GM19239 (cell line): ENCODE measurements at places on chromosomes 11 and 22.

GRCh38 chr11:104165014-104165413 lies 1.1 kb upstream of the PDGFD start:
- DNase-seq, result no peak

DNA sequence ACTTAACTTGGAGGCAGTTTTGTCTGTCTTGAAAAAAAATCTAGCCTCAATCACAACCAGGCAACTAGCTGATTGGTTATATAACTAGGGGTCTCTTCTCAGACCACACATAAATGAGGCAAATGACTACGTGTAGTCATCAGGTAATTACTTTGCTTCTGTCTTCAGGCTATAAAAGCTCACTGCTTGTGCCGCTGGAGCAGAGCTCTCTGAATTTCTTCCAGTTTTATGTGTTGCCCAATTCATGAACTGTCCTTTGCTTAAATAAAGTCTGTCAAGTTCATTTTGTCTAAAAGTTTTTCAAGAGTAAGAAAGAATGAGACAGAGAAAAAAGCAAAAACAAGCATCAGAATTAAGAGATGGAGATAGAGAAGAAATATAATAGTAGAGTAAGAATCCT lies 93.4 kb downstream of the MUC15 start:
- no peak for DNase-seq

DNA sequence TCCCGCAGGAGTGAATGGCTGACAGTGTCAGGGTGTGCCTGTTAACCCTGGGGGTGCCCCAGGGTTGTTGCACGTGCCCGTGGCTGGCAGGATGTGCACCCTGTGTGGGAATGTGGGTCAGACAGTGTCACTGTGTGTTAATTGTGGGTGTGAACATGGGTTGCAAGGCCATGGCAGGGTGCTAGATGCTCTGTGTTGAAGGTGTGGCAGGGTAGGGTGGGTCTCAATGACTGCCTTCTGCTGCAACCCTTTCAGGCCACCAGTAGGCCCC lies 8.3 kb downstream of the RIN1 start:
- no peak for DNase-seq

DNA sequence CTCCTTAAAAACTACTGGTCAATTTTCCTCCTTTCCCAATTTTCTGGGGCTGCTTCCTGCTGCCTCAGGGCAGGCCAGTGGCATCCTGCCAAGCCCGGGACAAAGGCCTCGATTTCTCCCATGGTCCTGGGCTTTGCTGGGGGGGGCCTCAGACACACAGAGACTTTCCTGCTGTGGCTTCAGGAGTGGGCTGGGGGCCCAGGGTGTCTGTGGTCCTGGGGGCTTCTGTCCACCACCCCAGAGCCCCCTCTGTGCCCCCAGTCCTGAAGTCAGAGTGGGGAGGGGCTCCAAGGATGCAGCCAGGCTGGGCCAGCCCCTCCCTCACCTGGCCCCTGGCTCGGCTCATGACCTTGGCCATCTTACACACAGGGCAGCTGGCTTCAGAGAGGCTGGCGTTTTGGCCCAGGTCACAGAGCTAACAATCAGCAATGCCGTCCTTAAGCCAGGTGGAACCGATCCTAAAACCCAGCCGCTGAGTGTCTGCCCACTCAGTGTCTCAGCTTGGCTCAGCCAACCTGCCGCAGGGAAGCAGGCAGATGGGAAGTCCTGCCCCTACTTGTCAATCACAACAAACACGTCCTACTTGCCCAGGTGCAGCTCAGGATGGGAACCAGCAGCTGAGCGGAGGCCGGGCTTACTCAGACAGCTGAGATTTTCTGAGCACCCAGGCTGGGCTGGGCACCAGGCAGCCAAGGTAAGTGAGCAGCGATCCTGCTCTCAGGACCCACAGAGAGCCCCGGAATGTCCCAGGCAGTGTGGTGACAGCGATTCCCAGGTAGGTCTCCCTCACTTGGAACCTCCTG lies 34.6 kb downstream of the OSBPL5 start:
- no peak for DNase-seq

- no peak for DNase-seq
Measured at GRCh38 chr11:43555186-43555585, 125.4 kb upstream of the HSD17B12 start.

DNA sequence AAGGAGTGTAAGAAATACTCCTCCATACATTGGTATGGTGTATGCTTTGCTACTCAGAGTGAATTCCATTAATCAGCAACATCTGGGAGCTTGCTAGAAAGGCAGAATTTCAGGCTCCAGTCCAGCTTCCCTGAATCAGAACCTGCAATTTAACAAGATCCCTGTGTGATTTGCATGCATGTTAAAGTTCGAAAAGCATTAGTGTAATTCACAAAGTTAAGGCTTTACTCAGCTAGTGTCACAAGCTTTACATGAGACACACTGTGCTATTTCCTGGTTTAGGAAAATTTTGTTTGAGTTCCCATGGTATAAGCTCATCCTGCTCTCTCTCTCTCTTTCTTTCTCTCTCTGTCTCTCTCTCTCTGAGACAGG lies 37.0 kb upstream of the HEPHL1 start:
- DNase-seq, result no peak

GRCh38 chr11:124749912-124750311 lies 2.1 kb downstream of the VSIG2 start:
- DNase-seq, result no peak

DNA sequence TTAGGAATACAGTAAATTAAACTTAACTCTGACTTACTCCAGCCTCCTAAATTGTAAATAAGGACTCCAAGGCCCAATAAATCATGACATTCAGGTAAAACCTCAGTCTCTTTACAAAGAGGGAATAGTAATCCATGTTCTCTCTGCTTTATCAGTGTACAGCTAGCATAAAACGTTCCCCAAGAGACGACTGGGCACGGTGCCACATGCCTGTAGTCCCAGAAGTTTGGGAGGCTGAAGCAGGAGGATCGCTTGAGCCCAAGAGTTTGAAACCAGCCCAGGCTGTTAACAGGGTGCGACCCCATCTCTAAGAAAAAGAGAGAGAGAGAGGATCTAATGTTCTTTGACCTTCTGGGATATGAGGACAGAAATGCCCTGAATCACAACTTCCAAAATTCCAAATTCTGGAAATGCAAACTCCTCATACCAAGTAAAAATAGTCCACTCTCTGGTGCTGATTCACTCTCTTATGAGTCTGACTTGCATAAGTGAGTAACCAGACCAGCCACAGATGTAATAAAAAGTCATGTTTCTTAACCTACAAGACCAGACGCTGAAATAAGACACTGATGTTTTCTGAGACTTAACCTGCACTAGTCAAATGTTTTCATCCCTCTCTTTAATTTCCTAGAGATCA lies 25.5 kb downstream of the NNMT start:
- no peak for DNase-seq

- no peak for DNase-seq
Measured at GRCh38 chr11:111253131-111253530, 7.6 kb downstream of the POU2AF2 start.

DNA sequence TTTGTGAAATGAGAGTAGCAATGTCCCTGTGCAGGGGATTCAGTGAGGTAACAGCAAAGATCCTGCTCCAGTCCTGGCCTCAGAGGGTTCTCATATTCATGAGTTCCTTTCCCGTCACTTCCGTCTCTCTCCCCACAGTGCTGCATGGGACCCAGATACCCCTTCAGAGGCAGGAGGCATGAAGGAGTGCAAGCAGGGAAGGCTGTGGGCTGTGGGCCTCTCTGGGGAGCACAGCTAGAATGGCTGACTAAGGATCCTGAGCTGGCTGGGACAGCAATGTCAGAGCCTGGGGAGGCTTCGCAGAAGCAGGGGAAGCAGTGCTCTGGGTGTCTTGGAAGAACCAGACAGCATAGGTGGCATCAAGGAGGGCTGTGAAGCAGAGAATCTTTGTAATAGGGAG lies 13.0 kb downstream of the PKNOX2 start:
- no peak for DNase-seq

DNA sequence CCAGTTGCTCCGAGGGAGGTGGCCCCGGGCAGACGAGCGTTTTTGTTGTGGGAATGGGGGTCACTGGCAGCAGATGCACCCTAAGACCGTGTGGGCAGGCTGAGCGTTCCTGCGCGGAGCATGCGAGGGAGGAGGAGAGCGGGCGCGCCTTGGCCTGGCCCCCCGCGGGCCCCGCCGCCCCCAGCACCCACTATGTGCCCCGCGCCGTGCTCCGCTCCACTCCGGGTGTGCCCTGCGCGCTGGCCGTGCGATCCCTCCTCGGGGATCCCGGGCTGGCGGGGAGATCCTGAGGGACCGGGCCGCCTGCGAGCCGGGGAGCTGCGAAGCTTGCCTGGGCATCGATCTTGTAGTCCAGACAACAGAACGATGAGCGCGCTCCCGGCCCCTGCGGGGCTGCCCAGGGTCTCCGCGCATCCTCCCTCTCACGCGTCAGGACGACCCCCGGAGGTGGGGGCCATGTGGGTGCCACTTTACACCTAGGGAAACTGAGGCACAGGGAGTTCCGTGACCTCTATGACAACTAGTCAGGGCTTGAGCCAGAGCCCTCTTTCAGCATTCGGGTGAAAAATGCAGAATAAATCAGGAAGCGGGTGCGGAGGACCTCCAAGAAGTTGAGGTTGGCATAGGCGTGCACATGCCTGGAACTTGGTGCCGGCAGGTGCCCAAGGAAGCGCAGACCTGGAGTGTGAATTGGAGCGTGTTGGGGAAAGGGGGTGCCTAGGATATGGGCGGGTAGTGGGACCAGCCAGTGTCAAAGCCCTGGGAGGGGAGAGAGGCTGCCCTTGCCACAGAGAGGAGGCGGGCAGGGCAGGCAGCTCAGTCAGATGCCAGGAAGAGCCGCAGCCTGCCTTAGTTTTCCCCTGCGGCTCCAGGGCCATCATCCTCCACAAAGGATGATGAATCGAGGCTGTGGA lies 1.3 kb upstream of the KMT5B start:
- DNase-seq, result no peak

DNA sequence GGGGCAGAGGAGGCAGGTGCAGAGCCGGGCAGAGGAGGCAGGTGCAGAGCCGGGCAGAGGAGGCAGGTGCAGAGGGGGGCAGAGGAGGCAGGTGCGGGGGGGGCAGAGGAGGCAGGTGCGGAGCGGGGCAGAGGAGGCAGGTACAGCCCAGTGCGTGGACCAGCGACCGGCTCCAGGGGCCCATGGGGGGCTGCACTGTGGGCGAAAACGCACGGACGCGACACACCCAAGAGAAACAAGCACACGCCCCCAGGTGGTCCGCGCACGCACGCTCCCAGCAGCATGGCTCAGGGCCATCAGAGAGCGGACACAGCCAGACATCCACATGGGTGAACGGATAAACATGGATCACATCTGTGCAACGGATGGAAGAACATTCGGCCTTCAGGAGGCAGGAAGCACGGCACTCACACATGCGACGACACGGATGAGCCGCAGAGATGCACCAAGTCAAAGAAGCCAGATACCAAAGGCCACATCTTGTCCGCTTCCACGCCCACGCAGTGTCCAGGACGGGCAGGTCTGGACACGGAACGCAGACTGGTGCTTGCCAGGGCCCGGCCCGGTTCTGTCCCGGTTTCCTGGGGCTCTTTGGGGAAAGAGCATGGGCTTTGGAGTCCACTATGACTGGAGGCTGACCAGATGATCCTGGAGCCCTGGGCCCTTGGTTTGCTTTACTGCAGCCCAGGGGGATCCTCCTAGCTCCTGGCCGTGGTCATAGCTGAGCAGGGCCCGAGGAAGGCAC lies 21.8 kb downstream of the OSBPL5 start:
- DNase-seq, result no peak

- peak; percentile 22 for DNase-seq
Measured at GRCh38 chr11:44611687-44612434, 46.4 kb downstream of the CD82 start.

DNA sequence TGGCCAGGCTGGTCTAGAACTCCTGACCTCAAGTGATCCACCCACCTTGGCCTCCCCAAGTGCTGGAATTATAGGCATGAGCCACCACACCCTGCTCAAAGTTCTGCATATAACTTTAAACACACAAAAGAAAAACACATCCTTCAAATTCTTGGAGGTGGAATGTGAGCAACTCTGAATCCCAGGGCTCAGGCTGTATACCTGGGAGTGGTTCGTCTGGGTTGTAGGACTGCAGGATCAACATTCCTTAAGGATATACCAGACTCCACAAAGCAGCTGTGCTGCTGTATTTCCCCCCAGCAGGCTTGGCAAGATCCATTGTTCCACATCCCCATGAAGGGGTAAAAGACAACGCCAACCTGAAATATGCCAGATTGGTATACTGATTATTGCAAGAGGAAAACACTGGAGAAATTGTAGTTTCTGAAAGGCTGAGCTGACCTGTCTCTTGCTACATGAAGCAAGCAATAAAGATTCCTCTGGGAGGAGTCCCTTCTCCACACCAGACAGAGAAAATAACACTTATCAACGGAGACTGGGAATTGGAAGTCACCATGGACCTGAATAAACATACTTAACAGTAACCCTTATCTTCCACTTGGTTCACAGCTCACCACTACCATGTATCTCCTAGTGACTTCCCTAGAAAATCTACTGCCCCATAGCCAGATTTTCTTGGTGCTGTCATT lies 12.2 kb upstream of the RPS3 start:
- no peak for DNase-seq

GRCh38 chr11:119352857-119353260 lies 6.4 kb upstream of the MFRP start:
- DNase-seq, result no peak

DNA sequence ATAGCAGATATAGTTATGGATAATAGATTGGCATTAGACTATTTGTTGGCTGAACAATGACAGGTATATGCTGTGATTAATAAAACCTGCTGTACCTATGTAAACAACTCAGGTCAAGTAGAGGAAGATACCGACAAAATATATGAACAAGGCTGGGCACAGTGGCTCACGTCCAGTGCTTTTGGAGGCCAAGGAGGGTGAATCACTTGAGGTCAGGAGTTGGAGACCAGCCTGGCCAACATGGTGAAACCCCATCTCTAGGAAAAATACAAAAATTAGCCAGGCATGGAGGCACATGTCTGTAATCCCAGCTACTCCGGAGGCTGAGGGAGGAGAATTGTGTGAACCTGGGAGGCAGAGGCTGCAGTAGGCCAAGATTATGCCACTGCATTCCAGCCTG lies 14.0 kb upstream of the CHKA start:
- no peak for DNase-seq

- no peak for DNase-seq
Measured at GRCh38 chr11:7437696-7438095, 47.6 kb upstream of the OLFML1 start.

DNA sequence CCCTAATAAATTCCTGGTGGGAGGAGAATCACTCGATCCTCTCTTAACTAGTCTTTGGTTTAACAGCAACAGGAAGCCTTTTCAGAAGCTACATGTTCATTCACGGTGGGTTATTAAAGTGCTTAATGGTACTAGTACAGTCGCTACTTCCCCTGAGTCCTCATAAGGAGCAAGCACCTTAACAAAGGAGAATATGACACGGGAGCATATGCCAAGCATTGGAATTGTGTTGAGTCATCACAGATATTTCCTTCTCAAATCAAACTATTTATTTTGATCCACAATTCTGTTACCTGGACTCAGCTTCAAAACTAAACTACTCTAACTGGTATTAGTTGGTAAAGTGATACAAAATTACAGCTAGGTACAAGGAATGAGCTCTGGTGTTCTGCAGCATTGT lies 177.5 kb upstream of the CTSC start:
- no peak for DNase-seq

- DNase-seq, result no peak
Measured at GRCh38 chr11:44737245-44738085, 10.7 kb downstream of the TSPAN18 start.
